ENCODE measurements at places on chromosomes 1 and 21. TPM values are rescaled to one million over a fixed set of nuclear protein-coding genes. Genes with fewer than 3 reads are reported as not detected.

OR2L3 gene
- polyA plus RNA-seq = not detected

TOMM40L gene
- 9.0 TPM for polyA plus RNA-seq

WNT2B gene
- polyA plus RNA-seq = 4.0 TPM

RRP15 gene
- 18.7 TPM for polyA plus RNA-seq

CATSPER4 gene
- not detected for polyA plus RNA-seq

CFAP107 gene
- 0.09 TPM for polyA plus RNA-seq

All from hindlimb muscle (tissue), 1 donor.